ENCODE measurements at places on chromosomes 16 and 17.

- no peak for DNase-seq
These were observed 122.6 kb upstream of the HS3ST2 start for GRCh38 chr16:22691335-22691734.

DNA sequence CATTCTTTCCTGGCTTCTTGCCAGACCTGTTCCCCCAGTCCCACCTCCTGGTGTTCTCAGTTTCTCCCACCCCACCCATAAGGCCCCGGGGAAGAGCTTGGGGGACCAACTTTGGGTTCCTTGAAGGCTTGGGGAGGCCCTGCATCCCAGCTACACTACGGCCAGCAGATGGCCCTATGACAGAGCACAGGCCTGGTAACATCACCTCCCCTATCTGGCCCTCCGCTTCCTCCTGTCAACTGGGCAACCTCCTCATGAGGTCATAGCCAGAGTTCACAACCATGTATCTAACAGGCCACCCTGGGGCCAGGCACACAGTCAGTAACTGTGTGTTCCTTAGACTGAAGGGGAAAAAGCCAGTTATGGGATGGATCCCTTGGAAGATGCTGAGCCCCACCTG is 31.4 kb downstream of the MYO15A start:
- DNase-seq: no peak

- no peak for DNase-seq
These were observed 4.7 kb upstream of the CMTR2 start for GRCh38 chr16:71293919-71294318.

GRCh38 chr17:49873466-49873865 is 25.6 kb upstream of the TAC4 start:
- no peak for DNase-seq

- DNase-seq: no peak
These were observed 15.6 kb downstream of the ZNF469 start for GRCh38 chr16:88398170-88398873.

DNA sequence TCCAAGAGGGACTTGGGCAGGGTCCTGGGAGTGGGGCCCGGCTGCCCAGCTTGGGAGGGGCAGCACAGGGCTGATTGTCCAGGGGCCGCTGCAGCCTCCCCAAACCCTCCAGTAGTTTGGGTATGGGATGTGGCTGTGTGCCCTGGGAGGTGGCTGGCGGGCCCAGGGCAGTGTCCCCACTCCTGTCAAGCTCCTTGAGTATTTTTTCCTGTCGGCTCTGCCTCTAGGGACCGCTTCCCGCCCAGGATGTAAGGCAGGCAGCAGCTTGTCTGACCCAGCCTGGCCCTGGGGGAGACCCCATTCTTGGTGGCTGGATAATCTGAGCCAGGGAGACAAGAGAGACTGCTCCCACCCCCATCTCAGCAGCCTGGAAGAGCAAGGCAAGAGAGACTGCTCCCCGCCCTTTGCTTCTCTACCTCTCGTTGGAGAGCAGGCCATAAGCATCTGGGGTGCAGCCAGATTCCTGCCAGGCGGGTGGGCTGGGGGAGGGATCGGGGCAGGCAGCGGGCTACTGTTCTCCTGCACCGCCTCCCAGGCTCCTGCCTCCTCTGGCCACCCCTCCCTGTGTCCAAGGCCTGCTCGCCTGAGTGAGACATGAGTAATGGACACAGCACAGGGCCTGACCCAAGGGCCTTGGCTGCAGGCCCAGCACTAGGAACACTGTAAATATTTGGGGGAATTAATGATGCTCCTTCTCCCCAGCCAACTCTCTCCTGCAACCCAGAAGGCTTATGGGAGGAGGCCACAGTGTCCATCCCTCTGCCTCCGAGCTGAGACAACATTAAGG is 18.4 kb upstream of the ITGA3 start:
- no peak for DNase-seq

GRCh38 chr17:78038748-78039288 is 80.3 kb downstream of the TNRC6C start:
- no peak for DNase-seq

DNA sequence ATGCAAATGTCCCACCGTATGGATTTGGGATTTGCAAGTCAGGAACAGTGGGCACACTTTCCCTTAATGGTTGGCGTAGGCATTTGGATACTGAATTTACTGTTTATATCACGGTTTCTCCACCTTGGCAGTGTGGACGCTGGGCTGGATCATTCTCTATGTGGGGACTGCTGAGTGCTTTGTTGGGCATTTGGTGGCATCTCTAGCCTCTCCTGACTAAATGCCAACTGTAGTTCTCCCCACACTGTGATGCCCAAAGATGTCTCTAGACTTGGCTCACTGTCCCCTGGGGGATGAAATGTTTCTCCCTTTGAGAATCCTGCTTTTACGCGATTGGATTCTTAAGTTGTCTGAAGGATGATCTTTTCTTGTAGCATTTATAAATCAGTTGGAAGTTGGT is 49.0 kb downstream of the RBFOX1 start:
- no peak for DNase-seq

DNA sequence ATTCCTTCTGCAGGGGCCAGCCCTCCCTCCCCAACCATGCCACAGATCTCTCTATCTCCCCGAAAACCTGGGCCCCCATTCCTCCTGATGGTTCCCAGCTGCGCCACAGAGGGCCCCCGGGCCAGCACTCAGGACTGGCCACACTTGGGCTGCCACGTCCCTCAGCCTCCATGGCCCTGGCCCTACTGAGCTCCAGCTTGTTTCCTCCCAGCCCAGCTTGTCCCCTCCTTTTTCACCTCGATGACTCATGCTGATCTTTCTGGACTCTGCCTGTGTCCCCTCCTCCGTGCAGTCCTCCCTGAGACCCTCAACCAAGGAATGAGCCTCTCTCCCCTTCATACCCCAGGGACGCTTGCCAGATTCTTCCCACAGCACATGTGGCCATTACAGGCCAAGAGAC is 10.9 kb upstream of the FAM83G start:
- no peak for DNase-seq

DNA sequence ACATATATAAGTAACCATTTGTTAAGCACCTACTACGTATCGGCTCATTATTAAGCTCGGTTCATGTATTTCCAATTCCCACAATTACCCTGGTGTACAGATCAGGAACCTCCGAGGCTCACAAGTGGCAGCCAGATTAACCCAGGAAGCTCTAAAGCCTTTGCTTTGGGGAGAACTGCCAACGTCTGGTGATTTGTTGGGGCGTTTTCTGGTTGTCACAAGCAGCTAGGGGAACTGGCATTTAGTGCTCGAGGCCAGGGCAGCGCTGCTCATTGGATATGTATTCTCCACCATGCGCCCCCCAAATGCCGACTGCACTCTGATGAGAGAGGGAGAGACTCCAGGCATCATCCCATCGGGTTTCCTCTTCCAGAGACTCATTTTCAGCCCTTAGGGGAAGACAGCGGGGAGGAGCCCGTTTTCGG is 541 bp downstream of the ZNF18 start:
- DNase-seq: peak; percentile 32

DNA sequence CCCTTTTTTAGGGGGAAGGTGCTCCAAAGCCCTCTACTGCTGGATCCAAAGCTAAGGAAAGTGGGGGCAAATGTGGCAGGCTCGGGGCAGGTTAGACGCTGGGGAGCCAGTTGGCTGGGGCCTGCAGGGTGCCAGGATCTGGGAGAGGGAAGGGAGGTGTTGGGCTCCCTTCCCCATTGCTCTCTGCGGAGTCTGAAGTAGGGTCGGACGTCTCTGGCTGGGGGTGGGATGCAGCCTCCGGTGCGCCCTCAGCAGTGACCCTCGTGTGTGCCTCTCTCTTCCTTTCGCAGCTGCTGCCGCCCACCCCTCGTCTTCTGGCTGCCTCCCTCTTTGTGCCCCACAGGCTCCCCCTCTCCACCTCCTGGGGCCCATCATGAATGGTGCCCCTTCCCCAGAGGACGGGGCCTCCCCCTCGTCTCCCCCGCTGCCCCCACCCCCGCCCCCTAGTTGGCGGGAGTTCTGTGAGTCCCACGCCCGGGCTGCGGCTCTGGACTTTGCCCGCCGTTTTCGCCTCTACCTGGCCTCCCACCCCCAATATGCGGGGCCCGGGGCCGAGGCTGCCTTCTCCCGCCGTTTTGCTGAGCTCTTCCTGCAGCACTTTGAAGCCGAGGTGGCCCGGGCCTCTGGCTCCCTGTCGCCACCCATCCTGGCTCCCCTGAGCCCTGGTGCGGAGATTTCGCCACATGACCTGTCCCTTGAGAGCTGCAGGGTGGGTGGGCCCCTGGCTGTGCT is 2.2 kb downstream of the SH2B1 start:
- no peak for DNase-seq

DNA sequence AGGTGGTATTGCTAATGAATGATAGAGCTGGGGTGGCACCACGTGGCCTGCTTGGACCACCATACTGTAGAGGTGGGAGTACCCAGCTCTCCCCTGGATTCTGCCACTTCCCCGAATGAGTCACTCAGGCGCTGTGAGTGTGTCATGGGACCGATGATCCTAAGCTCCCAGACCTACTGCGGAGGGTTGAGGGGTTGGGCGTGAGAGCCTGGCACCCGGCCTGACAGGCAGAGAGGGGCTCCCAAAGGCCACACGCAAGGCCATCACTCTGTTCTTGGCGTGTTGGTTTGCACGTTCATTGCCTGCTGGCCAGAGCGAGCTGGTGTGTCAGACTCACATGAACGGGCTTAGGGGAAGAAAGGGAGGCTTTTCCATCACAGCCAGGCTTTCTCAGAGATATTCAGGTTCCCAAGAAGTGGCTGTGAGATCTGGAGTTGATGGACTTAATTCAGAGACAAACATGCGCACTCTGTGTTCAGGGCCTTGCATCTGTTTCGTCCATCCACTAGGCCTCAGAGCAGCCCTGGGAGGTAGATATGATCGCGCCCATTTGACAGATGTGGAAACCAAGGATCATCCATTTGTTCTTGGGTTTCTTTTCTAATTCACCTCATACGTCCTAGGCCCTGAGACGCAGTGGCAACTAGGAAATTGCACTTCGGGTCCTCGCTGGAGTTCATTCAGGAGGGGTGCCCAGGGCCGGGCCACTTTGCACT is 41.4 kb downstream of the CMIP start:
- DNase-seq: no peak

DNA sequence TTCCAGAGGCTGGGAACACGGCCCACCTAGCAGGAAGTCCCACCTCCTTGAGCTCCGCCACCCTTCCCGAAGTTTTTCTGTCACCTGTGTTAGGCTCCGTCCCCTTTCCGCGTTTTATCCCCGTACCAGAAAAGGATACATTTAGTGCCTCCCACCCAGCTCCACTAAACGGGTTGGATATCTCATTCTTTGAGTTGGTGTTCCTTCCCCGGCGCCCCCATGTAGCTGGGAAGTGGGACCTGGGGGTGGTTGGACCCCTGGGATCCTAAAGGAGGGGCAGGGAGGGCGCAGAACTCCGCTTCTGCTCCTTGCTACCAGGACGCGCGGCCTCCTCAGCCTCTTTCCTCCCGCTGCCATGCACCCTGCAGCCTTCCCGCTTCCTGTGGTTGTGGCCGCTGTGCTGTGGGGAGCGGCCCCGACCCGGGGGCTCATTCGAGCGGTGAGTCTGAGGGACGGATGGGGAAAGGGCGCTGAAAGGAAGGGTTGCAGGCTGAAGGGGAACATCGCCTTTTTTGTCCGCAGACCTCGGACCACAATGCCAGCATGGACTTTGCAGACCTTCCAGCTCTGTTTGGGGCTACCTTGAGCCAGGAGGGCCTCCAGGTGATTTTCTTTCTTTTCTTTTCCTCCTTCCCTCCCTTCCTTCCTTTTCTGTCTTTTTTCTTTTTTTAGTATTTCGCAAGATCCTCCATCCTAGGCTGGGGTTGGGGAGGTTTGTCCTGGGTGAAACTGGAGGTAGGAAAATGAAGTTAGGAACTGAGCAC is 669 bp downstream of the RNF167 start:
- peak; percentile 17 for DNase-seq

DNA sequence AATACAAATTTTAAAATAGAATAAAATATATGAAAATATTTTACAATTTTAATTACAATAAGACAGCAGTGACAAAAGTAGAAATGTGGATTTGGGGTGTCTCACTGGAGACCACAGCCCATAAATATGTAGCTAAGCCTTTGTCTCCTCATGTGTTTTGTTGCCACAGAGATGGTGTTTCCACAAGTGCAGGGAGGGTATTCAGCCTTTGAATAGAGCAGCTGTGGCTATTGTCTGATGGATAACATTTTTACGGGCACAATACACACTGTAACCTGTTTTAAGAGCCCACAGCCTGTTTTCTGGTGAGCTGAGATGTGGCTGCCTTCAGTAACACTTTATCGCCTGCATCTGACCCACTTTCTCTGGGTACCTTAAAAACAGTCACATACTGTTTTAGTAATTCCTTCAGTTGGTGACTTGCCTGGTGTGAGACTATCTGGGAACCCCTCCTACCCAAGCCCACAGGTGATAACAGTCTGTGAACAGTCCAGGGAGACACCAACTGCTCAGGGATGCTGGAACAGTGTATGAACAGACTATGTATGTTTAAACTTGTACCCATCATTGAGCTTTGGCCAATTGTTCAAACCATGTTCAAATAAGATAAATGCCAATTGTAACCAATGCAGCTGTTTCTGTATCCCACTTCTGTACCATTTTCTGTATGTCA is 7.8 kb upstream of the AHSP start:
- DNase-seq: no peak

GRCh38 chr16:7443142-7443541 is 110.5 kb downstream of the RBFOX1 start:
- DNase-seq: no peak

- no peak for DNase-seq
These were observed 5.2 kb downstream of the SSH2 start for GRCh38 chr17:29924786-29925185.

DNA sequence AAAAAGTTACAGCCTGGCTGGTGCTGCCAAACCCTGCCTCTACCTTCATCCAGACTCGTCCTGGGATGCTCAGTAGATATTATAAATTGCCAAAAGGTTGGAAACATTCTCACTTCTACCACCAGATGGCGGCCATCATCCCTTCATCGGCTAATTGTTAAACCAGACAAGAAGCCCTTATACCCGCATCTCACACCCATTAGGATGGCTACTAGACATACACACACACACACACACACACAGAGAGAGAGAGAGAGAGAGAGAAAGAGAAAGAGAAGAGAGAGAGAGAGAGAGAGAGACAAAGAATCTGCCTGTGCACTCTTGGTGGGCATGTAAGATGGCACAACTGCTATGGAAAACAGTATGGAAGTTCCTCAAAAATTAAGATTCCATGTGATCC is 15.0 kb upstream of the SCIMP start:
- peak; percentile 46 for DNase-seq

Measured in effector CD4-positive, alpha-beta T cell (primary cell).